Activated CD8-positive, alpha-beta memory T cell treated with anti-CD3 and anti-CD28 coated beads for 24 hours (primary cell): ENCODE measurements at places on chromosomes 2 and 18.

GRCh38 chr18:8051453-8051852, 484.3 kb downstream of the PTPRM start:
- DNase-seq: no peak

- no peak for DNase-seq
Observed at GRCh38 chr18:75679331-75679730, 251.8 kb upstream of the SMIM21 start.

GRCh38 chr2:230816735-230817134, 48.0 kb upstream of the ITM2C start:
- no peak for DNase-seq

- no peak for DNase-seq
Observed at GRCh38 chr2:83459456-83459855, 999.6 kb downstream of the SUCLG1 start.

GRCh38 chr2:21489080-21489479, 365.3 kb downstream of the TDRD15 start:
- DNase-seq: no peak

DNA sequence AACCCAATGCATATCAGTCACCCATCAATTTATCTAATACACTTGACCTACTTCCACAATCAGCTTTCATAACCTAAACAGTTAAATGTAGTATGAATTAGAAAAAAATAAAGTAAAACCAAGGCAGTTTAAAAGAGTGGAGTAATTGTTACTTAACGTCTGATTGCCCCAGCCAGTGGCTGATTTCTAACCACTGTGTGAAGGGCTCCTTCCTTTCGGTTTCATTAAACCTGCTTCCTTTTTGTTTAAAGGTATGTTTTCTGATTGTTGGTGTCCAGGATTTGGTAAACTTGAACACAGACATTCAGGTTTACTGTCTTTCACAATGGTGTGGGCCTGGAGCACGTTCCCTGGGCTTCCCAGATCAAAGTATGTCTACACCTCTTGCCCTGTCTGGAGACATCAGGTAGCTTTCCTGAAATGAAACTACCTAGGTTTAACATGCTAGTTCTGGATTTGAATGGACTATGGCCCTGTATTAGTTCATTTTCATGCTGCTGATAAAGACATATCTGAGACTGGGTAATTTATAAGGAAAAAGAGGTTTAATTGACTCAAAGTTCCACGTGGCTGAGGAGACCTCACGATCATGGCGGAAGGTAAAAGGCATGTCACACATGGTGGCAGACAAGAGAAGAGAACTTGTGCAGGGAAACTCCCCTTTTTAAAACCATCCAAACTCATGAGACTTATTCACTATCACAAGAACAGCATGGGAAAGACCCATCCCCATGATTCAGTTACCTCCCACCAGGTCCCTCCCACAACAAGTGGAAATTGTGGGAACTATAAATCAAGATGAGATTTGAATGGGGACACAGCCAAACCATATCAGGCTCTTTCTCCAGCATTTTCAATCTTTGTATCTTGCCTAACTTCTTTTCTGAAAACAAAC, 605.2 kb upstream of the ID2 start:
- no peak for DNase-seq

DNA sequence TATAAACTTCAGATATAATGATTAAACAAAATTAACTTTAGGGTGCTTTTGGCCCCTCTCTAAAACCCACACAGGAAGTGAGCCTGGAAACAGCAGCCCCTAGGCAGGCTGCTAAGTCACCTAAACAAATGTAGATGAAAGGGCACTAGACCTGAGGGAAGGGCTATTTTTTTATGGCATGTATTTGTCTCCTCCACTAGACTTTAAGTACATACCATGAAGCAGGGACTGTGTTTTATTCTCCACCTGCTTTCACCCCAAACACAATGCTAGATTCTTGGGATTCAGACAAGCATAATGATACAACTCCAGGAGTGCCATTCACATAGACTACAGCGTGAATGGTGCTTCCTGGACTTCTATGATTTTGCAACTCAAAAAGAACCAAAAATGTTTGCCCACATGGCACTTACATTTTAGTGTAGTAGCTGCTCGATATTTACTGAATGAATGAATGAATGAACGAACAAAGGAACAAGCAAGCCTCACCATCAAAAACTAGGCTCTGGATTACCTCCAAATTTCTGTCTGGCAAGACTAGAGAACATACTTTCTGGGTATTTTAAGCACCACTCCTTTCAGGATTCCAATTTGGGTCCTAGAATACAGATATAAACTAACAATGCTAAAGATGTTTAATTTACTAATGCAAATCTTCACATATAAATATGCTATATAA, 10.1 kb downstream of the ATAD2B start:
- no peak for DNase-seq

GRCh38 chr2:196268025-196268424, 96.6 kb upstream of the STK17B start:
- no peak for DNase-seq

- DNase-seq: no peak
Observed at GRCh38 chr18:61502472-61502871, 169.2 kb downstream of the CDH20 start.

- no peak for DNase-seq
Observed at GRCh38 chr2:15031745-15032240, 399.3 kb downstream of the LRATD1 start.

GRCh38 chr2:175606010-175606841, 395.8 kb downstream of the LNPK start:
- no peak for DNase-seq

DNA sequence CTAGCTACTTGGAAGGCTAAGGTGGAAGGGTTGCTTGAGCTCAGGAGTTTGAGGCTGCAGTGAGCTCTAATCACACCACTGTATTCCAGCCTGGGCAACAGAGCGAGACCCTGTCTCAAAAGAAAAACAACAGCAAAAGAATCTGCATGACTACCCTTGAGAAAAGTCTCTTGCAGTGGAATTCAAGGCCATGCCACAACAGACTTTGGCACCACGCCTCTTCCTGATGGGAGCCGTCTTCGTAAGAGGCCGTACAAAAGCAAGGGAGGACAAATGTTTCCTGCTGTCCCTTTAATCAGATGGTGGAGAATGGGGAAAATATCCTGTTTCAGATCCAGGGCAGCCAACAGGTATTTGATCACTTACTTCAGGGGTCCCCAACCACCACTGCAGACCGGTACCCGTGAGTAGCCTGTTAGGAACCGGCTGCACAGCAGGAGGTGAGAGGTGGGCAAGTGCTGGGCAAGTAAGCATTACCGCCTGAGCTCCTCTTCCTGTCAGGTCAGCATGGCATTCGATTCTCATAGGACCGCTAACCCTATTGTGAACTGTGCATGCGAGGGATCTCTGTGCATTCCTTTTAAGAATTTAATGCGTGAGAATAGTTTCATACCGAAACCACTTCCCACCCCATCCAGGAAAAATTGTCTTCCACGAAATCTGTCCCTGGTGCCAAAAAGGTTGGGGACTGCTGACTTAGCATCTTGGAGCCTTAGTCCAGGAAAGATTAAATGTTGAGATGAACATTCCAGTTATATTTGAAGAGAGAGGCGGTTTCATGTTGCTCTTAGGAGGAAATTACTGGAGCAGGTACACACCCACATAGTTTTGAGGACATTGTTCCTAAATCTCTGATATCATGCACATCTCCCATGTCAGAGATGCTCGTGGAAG, 94.4 kb upstream of the XPO1 start:
- no peak for DNase-seq

DNA sequence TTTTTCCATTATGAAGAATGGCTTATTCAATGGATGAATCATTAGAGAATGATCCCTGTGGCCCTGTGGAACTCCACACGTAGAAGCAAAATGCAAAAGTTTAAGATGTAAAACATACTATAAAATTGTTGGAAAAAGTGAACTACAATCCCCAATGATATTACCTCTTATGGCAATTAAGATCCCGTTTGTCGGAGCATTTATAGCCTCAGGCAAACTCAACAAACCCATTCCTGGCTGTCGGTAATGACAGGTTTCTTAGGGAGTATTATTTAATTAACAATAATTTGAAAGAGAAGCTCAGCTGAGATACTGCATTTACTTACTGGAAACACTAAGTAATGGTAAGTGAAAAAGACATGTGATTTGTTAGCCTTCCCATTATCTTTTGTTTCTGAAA, 138.3 kb downstream of the CDH20 start:
- DNase-seq: no peak

DNA sequence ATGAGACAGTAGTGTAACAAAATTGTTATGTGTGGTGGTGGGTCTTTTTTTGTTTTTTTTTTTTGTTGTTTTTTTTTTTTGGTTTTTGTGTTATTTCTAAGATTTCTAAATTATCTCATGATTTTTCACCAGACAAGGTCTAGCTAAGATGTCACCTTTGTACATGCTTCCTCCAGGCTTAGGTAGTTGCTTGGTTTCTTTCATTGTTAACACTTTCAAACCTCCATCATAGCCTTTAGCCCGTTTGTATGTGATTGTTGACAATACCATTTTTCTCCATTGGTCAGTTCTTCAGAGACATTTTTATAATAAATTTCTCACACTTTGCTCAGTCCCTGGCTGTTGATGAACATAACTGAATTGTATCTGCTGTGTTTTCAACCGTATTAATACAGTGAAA, 2.2 kb downstream of the RELCH start:
- no peak for DNase-seq

GRCh38 chr2:114128725-114129124, 238.8 kb downstream of the ACTR3 start:
- DNase-seq: no peak

DNA sequence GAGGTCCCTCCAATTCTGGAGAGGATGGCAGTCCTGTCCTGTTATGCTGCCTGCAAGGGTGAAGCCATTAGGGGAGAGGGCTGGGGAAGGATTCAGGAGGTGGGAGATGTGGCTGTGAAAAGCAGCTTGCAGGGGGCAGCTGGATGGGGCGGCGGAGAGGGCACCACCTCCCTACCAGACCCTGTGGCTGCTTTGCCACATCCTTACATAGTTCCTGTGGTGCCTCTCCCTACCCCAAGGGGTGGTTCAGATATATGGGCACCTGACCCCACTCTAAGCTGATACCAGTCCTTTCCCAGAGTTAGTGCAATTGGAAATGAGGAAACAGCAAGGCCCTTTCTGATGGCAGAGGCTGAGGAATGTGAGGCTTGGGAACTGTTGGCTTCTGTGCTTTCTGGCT, 6.1 kb upstream of the ACOXL start:
- DNase-seq: no peak

DNA sequence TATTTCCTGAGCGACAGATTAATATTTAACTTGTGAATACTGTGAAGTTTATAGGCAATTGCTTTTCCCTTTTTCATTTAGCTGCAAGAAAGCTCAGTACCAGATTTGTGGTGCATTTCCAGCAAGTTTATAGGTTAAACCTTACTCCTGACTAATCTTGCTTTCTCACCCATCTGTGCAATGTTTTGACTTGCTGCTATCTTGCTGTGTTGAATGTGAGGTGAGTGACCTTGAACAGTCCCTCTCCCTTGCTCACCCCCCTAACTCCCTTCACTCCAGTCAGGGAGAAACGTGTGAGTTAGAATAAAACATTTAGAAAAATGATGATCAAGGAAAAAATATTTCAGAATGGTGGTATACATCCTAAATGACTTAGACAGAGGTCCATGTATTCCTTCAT, 39.8 kb upstream of the PARD3B start:
- no peak for DNase-seq

- DNase-seq: no peak
Observed at GRCh38 chr2:95730813-95731212, 139.0 kb downstream of the TRIM43 start.

GRCh38 chr2:122634256-122634655, 878.8 kb downstream of the TSN start:
- DNase-seq: no peak

DNA sequence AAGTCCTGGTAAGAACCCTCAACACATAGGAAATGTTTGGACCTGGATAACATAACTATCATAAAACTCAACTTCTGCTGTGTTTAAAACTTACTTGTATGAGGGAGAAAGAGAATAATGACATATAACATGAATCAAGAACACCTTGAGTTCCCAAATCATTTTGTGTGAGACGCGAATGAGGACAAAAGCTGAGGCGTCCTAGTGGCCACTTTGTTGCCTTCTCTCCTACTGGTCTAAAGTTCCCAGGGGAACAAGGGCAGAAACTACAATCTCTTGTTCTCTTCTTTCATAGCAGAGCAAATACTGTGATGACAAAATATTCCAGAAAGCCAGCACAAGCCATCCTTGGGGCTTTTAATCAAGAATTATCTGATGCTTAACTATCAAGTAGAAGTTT, 8.3 kb upstream of the LCT start:
- DNase-seq: no peak

DNA sequence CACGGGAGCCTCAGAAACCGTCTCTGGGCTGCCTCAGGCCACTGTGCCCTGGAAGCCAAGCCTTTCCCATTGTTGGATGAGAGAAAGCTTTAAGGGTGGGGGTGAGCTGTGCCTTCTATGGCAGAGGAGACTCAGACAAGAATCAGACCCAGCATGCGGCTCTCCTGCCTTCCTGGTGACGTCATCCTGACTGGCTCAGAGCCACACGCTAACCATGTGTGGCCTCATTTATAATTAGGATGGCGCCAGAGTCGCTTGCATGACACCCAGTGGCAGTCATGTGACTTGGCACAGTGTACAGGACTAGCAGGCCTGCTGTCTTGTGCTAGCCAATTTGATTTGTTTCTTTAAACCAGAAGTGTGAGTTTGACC, 99.1 kb downstream of the SH3BP4 start:
- no peak for DNase-seq

GRCh38 chr2:95044601-95045000, 19.1 kb downstream of the MAL start:
- no peak for DNase-seq

DNA sequence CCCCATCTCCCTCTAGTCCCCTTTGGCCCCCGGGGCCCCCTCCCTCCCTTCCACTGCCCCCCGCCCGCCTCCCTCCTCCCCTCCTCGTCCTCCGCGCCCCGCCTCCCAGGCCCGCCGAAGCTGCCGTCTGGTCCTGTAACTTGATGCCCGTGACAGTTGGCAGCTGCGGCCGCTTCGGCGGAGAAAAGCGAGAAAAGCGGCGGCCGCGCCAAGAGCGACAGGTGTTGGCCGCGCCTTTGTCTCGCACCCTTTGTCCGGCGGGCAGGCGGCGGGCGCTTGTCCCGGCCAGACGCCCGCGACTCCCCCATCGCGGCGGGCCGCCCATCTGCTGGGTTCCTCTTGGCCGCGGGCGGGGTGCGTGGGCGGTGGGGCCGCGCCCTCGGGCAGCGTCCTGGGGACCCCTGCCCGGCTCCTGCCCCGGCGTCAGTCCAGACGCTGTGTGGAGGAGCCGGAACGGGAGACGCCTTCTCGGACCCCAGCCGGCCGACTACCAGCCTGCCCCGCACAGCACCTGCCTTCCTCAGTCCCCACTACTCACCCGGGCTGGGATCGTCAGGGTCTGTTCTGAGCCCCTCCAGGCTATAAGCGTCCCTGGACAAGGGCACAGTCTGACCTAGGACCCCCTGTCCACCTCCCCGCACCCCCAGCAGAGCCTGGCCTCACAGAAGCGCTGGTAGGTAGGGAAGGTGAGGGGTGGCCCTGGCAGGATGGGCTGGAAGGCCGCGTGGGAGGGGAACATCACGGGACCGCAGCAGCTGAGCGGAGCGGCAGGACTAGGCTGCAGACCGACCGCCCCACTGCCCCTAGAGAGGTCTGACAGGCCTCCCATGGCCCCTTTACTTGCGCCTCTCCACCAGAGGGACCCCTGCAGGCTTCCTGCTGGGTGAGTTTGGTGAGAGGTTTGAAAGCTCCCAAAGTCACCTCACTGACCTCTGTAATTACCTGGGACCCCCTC, 1.2 kb upstream of the HES6 start:
- DNase-seq: no peak

GRCh38 chr2:240305369-240305962, 130.0 kb upstream of the GPC1 start:
- no peak for DNase-seq

- no peak for DNase-seq
Observed at GRCh38 chr2:11576398-11576797, 42.6 kb downstream of the GREB1 start.

GRCh38 chr2:6791682-6792081, 74.0 kb downstream of the CMPK2 start:
- DNase-seq: no peak
